ENCODE measurements at places on chromosomes 3 and 15. TPM values are rescaled to one million over a fixed set of nuclear protein-coding genes. Genes with fewer than 3 reads are reported as not detected.

Gene ASB14
- 3.9 TPM for total RNA-seq

Gene GRM7
- not detected for total RNA-seq

Gene SEMA6D
- total RNA-seq = 17.6 TPM

Gene CHDH
- 6.6 TPM for total RNA-seq

Gene NPAP1
- not detected for total RNA-seq

Gene ITIH1
- total RNA-seq = not detected

Gene P2RY13
- 0.46 TPM for total RNA-seq

Gene MUC20
- 2.7 TPM for total RNA-seq

GRCh38 chr15:92848852-92849598, 51.1 kb upstream of the CHD2 start:
- no peak for DNase-seq
- no peaks in the 10 kb centered on the region for H3K36me3 ChIP-seq
- peaks cover 10% of the 10 kb centered on the region for H3K4me1 ChIP-seq
- no peak overlapping the region for H3K4me3 ChIP-seq
- no peak overlapping the region for H3K27ac ChIP-seq

- H3K4me1 ChIP-seq = no peaks in the 10 kb centered on the region
- H3K27ac ChIP-seq = no peak overlapping the region
- H3K36me3 ChIP-seq = no peaks in the 10 kb centered on the region
- H3K27me3 ChIP-seq = no peaks in the 10 kb centered on the region
- H3K4me3 ChIP-seq = no peak overlapping the region
Observed at GRCh38 chr3:167480748-167481147, 6.9 kb upstream of the SERPINI2 start.

DNA sequence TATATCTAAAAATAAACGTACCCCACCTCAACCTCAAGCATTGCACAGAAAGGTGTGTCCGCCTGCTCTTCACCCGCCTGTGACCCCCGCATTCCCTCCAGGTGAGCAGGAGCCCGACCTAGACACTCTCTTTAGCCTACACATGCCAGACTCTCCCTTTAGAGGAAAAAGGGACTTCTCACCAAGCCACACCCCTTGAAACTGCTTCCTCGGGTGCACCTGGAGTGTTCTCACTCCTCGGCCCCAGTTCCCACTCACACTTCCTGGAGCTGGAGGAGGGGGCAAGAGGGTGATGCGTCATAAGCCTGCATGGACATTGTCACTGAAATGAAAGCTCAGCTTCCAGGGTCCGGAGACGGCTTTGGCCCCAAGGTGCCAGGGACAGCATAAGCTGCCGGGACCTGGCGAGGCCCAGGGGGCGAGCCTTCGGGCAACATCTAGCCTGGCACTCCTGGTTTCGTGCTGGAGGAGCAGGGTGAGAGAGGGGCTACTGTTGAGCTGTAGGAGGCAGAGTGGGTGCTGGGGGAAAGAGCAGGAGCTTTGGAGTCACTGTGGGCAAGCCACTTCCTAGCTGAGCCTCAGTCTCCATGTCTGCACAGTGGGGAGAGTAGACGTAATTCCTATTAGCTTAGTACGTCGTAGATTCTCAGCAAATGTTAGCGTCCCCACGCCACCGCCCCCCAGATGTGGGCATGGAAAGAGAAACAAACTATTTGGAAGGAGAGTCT, 9.8 kb upstream of the MUC4 start:
- no peak overlapping the region for H3K27ac ChIP-seq
- no peak overlapping the region for H3K4me3 ChIP-seq
- peaks cover 61% of the 10 kb centered on the region for H3K27me3 ChIP-seq
- no peak for DNase-seq
- H3K4me1 ChIP-seq = no peaks in the 10 kb centered on the region

- no peaks in the 10 kb centered on the region for H3K27me3 ChIP-seq
- H3K4me1 ChIP-seq = peaks cover 12% of the 10 kb centered on the region
- peak overlapping the region; percentile 89 for H3K4me3 ChIP-seq
- H3K36me3 ChIP-seq = peaks cover 44% of the 10 kb centered on the region
Observed at GRCh38 chr3:10319804-10320203, 1.1 kb downstream of the SEC13 start.

DNA sequence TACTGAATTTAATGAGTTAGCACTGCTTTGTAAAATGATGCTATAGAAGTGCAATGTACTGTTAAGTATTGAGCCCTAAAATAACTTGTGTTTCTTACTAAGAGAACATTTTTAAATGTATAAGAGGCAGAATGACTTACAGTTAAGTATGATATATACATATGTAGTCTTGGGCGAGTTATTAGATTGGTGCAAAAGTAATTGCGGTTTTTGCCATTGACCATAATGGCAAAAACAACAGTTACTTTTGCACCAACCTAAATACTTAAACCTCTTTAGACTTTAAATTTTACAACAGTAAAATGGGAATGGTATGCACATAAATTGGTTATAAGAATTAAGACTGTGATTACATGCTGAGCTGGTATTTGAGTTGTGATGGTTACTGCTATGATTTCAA, 79.8 kb downstream of the CNTN3 start:
- no peaks in the 10 kb centered on the region for H3K27me3 ChIP-seq
- DNase-seq = no peak
- no peaks in the 10 kb centered on the region for H3K4me1 ChIP-seq

GRCh38 chr3:113284453-113285050, 73.2 kb downstream of the BOC start:
- no peaks in the 10 kb centered on the region for H3K36me3 ChIP-seq
- no peak overlapping the region for H3K4me3 ChIP-seq
- H3K27me3 ChIP-seq = no peaks in the 10 kb centered on the region
- H3K27ac ChIP-seq = no peak overlapping the region
- H3K4me1 ChIP-seq = no peaks in the 10 kb centered on the region

DNA sequence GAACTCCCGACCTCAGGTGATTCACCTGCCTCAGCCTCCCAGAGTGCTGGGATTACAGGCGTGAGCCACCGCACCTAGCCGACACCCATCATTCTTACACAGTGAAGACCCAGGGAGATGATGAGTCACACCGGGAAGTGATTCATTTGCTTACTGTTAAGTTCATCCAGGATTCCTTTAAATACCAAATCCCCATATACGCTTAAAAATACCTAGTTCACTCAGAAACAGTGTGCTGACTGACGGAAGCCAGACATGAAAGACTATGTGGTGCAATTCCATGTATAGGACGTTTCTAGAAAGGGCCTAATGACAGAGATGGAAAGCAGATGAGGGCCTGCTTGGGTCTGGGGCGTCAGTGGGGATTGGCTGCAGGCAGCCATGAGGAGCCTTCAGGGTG, 75.2 kb downstream of the APBA2 start:
- H3K4me1 ChIP-seq = no peaks in the 10 kb centered on the region
- no peak for DNase-seq
- no peak overlapping the region for H3K27ac ChIP-seq
- peaks cover 3% of the 10 kb centered on the region for H3K27me3 ChIP-seq
- H3K36me3 ChIP-seq = no peaks in the 10 kb centered on the region
- no peak overlapping the region for H3K4me3 ChIP-seq

GRCh38 chr3:119145500-119146167, at the start of gene TEX55:
Gene TEX55, plus strand, starts transcription at chr3:119146165. Its CDS starts 25 bp downstream, at chr3:119146190.
- peak; percentile 39 for DNase-seq
- no peak within 1 kb of the TSS for H3K27ac ChIP-seq
- no peaks in the 10 kb centered on the region for H3K36me3 ChIP-seq
- no peaks in the 10 kb centered on the region for H3K27me3 ChIP-seq
- H3K4me3 ChIP-seq = no peak within 1 kb of the TSS

GRCh38 chr15:31268911-31269784, 57.5 kb upstream of the KLF13 start:
- H3K27me3 ChIP-seq = no peaks in the 10 kb centered on the region
- DNase-seq = no peak
- H3K36me3 ChIP-seq = no peaks in the 10 kb centered on the region
- H3K27ac ChIP-seq = no peak overlapping the region
- H3K4me1 ChIP-seq = peaks cover 15% of the 10 kb centered on the region
- H3K4me3 ChIP-seq = no peak overlapping the region

- no peak overlapping the region for H3K4me3 ChIP-seq
- no peaks in the 10 kb centered on the region for H3K4me1 ChIP-seq
- H3K27ac ChIP-seq = no peak overlapping the region
Observed at GRCh38 chr3:196135693-196136639, 54.1 kb upstream of the TFRC start.

DNA sequence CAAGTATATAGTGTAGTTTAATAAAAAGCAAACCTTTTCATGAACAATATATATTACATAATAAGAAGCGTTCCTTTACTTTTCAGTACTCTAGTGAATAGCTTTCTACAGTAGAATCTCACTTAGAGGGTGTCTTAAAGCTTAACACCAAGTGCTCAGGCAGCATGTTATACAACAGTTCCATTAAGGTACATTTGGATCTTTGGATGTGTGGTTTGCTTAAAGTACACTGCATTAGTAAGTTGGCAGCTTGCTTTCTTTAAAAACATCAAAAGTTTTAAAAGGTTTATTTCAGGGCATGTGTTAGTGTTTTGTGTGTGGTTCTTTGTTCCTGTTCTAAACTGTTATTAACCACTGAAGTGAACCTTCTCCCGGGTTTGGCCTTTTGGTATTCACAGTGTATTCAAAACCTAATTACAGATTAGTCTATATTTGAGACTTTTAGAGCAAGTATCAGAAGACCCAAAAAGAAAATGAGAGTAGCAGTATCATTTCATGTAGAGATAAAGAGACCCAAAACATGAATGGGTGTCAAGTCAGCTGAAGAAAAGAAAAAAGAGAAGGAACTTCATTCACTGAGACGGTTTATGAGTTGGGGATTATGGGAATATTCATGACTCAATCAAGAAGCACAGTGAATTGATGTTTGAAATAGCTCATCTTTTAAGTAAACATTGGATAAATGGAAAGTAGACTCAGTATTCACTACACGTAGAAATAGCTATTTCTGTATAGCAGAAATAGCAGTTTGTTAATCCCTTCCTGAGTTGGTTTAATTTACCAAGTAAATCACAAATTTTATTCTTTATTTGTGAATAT, 93.9 kb downstream of the OPA1 start:
- peaks cover 4% of the 10 kb centered on the region for H3K36me3 ChIP-seq
- no peak overlapping the region for H3K27ac ChIP-seq
